NCI-H446 treated with DMSO at 0.1 percent for 48 hours (cell line): ENCODE measurements at places on chromosomes 1 and 21.

DNA sequence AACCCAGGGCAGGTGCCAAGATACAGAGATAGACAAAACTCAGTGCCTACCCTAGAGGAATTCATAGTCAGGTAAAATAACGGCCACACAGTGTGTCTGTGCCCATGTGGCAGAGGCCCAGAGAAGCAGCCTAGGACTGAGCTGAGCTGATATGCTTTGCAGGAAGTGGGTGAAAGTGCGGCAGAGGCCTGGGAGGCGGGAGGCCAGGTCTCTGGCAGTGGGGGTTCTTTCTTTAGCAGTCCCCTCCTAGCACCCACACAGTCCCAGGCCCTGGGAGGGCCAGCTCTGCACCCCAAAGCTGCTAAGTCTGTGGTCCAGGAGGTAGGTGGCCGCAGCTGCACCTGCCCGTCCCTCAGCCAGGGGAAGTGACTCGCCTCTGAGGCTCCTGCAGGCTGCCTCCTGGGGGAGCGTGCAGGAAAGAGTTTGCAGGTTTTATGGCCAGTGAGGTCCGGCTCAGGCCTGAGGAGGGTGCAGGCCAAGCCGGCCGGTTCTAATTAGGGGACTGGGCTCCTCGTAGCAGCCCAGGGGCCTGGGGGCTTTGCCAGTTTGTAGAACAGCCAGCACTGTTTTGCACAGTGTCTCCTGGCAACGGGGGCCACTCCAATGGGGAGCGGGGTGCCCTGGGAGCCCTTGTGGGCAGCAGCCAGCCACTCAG lies 107.9 kb downstream of the SPSB1 start:
- DNase-seq = no peak

DNA sequence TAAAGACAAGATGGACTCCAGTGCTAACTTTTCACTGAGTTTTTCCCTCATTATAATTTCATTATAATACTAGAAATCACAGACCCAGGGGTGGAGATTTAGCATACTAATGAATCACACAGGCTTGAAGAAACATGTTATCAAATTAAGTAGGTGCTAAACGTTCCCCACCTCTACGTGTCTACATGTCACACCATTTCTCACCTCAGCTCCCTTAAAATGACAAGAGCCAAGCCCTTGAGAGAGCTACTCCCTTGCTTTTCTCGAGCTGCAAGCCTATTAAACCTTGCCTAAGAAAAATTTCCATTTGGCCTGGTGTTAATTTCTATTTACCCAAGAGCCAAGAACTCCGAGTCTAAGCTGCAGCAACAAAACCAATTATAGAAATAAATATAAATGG lies 396.3 kb upstream of the NEGR1 start:
- no peak for DNase-seq

DNA sequence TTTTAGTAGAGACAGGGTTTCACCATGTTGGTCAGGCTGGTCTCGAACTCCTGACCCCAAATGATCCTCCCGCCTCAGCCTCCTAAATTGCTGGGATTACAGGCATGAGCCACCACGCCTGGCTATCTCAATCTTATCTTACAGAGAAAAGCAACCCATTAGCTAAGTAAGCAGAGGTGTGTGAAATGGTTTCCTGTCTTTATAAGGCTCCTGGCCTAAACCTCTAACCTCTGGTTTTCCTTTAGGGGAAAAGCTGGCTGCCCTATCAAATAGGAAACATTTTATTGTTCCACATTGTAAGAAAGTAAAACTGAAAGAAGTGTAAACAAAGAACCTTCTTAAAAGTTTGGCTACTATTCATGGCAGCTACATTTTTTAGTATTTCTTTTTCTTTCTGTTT lies 78.3 kb upstream of the MORC3 start:
- no peak for DNase-seq

GRCh38 chr1:118989006-118989815 lies 1.1 kb upstream of the TBX15 start:
- DNase-seq = no peak

- DNase-seq = no peak
These were observed 598.2 kb downstream of the MATN1 start for GRCh38 chr1:30125021-30125820.
